ENCODE measurements at places on chromosomes 4 and X.

GRCh38 chr4:107719207-107719921, 670 bp downstream of the PAPSS1 start:
- no peak for DNase-seq

GRCh38 chr4:17027495-17027894, 129.1 kb upstream of the LDB2 start:
- no peak for DNase-seq

DNA sequence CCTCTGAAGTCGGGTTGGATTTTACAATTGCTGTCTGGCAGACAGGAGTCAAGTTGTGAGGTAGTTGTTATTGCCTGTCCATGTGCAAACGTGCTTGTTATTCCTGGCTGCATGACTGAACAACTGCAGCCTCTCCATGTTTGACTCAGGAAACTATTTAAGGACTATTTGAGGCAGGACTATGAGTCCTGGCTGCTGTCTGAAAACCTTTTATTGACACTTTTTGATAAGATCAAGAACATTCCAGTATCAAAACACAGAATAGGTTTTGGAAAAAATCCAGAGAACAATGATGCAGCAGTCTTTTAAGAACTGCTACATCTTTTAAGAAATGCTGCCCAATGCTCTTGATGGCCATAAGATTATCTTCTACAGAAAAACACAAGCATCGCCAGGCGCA, 10.0 kb upstream of the SPRY1 start:
- no peak for DNase-seq

DNA sequence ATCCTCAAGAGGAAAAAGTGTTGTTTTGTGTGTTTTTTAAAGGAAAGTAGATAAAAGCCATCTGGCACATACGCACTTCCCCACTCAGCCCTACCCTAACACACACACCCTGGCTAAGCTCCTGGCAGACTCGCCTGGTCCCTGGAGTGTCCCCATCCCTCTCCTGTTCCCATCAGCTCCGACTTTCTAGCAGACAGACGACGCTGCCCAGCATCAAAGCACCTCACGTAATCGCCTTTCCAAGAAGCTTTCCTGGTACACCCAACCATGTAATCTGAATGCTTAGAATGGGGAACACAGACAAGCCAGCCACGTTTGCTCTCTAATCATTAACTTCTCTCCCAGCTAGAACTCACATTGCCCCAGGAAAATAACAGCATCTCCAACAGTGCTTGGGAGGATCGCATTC, 116.2 kb downstream of the AFAP1 start:
- no peak for DNase-seq

DNA sequence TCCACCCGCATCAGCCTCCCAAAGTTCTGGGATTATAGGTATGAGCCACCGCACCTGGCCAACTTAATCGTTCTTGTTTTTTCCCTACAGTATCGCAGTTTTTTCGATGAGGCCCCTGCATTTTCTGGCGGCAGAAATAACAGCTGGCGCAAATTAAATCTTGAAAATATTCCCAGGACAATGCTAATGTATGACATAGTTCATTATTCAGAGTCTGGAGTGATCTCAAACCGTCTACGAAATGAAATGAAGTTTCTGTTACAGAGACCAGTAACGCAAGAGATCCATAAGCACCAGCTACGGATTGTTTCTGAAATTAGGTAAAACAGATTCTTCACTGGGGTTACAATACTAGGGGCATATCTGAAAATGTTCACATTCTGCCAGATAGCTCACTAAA, 27.3 kb downstream of the CXorf58 start:
- DNase-seq = no peak
